ENCODE measurements at places on chromosomes 5 and 9.

GRCh38 chr5:38534156-38534453, 22.3 kb downstream of the LIFR start:
- DNase-seq: no peak

- DNase-seq: no peak
Observed at GRCh38 chr5:147735621-147736125, 46.9 kb downstream of the JAKMIP2 start.

GRCh38 chr5:178309271-178310013, 76.8 kb upstream of the PHYKPL start:
- DNase-seq: no peak

DNA sequence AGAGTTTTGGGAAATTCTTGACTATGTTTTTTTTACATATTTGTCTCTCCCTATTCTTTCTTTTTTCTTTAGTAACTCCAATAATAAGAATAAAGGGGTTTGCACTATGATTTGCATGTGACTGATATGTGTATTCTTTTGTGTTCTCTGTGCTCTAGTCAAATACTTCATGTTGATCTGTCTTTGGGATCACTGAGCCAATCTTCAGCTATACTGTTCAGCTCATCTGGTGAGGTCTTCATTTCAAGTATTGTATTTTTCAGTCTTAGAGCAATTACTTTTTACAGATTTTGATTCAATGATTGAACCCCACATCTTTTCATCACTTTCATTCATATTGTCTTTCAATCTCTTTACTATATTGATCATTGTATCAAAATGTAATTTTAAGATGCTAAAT, 58.1 kb upstream of the TAF11L2 start:
- DNase-seq: no peak

- no peak for DNase-seq
Observed at GRCh38 chr5:65307088-65307487, 174.6 kb downstream of the ADAMTS6 start.

- no peak for DNase-seq
Observed at GRCh38 chr5:83900306-83900705, 179.7 kb upstream of the HAPLN1 start.

DNA sequence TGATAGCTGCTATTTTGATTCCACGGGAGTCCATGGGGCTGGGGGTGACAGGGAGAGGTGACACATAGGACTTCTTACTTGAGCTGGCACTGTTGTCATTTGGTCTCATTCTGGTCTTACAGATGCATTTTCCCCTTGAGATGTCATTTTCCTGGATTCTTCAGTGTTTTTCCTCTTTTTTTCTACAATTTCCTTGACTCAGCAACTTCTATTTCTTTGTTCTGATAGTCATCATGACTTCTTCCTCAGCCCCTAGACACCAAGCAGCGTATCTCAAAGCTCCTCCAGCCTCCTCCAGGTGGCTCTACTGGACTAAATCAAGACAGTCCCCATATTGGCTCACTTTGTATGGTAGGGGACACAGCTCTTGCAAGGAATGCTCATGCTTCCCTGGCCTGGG, 16.5 kb downstream of the LVRN start:
- no peak for DNase-seq

- DNase-seq: no peak
Observed at GRCh38 chr9:127554966-127555839, 56.9 kb upstream of the STXBP1 start.
